ENCODE measurements at places on chromosomes 6 and 20.

- no peak for DNase-seq
Measured at GRCh38 chr6:67630146-67630545, 1004.9 kb upstream of the ADGRB3 start.

GRCh38 chr6:16496210-16496609 is 257.8 kb downstream of the GMPR start:
- no peak for DNase-seq

GRCh38 chr6:45478240-45478639 is 100.5 kb upstream of the SUPT3H start:
- no peak for DNase-seq

DNA sequence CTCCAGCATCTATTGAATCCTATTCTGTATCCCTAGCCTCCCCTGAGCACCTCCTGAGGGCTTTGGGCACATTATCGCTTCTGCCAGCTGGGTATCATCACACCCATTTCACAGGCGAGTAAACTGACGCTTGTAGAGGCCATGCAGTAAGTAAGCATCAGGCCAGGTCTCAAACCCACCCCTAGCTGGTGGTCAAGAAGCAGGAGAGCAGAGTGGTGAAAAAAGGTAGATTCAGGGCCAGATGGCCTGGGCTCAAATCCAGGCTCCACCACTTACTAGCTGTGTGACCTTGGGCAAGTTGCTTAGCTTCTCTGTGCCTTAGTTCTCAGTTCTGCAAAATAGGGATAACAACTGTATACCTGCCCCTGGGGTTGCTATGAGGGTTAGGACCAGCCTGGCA is 19.9 kb downstream of the GRM4 start:
- DNase-seq: no peak

DNA sequence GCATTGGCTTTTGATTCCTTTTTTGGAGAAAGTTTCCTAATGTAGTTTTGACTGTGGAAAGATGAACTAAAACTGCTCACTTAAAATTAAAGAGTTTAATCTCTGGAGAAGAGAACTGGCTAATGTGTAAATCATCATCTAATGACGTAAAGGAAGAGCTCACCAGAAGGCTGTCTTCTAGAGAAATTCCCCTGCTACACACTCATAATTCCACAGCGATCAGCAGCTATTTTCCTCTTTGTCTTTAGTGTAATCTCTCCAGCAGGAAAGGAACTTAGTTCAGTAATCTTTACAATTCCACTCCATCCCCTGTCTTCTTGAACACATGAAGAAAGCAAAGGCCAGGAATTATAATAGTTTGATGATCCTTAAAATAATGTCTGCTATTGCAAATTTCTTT is 15.8 kb downstream of the SPTLC3 start:
- DNase-seq: no peak

- no peak for DNase-seq
Measured at GRCh38 chr6:20365456-20365855, 36.2 kb upstream of the E2F3 start.

DNA sequence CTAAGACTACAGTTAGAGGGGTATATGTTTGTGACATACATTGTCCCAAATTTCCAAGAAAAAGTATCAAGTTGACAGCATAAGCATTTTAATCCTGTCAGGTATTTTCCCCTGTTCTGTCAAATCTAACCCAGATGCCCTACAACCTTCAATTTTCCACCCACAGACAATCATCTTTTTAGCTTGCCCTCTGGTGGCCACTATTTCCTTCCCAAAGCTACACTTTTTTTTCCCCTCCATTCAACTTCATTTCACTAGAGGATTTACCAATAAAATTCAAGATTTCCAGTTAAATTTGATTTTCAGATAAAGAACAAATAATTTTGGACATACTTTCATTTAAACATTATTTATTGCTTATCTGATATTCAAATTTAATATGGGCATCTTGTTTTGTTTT is 286.6 kb downstream of the TENT5A start:
- DNase-seq: no peak

GRCh38 chr6:105204331-105204730 is 24.5 kb upstream of the POPDC3 start:
- DNase-seq: no peak

DNA sequence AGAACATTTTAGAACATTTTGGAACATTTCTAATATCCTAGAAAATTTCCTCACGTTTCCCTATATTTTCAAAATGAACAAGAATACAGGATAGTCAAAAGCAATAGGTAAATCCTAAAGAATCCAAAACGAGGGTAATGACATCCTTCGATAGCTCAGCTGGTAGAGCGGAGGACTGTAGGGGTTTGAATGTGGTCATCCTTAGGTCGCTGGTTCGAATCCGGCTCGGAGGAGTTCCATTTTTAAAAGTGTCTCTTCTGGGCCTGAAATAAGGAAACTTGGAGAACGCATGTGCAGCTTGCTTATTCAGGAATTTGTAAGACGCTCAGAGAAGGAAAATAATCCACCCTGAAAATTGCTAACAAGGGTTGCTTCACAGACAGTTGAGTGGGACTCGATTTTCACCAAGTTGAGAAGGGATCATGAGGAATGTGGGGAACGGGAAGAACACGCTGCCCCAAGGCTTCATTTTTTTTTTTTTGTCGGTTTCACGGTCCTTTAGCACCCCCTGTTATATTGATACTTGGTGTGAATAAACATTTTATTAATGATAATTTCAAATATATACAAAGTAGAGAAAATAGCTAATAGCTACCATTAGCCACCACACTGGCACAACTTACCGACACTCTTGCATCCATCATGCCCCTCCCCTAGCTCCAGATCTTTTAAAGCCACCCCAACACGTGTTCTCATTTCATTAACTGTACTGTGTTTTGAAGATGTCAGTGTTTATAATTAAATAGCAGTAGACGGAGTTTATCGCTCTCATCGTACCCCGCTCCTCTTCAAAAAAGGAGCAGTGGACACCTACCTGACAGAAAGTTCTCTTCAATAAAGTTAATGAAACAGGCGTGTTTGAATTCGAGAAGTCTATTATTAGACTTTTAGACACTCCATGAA is 1.8 kb upstream of the ABT1 start:
- DNase-seq: peak; percentile 26

GRCh38 chr20:22652681-22653588 is 68.6 kb upstream of the FOXA2 start:
- no peak for DNase-seq

DNA sequence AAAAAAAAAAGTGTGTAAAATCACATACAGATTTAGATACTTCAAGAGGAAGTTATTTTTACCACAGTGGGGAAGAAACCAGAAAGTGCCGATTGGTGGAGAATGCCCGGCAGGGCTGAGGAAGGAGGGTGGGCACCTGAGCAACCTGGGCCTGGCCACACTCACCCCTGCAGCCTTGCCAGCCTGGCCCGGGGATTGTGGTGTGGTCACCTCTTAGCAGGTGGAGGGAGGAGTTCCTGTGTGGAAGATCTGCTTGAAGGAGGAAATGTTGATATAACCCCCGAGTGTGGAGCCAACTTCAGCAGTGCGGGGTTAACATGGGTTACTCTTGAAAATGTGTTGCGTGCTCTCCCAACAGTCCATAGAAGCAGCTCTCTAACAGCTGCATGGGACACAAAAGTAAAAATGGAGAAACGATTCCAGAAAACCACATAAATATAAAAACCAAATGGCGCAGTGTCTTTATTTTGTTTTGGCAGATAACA is 14.7 kb downstream of the UST start:
- DNase-seq: peak; percentile 14

DNA sequence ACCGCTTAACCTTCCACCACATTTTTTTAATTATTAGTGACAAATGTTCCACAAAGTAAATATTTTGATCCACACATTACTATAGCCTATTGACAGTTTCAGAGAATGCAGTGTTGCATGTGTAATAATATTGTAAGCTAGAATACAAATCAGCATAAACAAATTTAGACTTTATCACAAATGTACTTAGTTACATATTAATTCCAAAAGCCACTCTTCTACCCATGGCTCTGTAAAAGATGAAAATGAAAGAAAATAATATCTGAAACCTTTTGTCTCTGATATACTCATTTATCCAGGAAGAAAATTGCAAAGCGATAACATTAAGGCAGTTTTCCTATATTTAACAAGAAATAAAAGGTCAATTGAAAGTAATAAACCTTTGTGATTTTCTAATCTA is 954.0 kb upstream of the MAN1A1 start:
- no peak for DNase-seq

GRCh38 chr20:47352332-47353238 is 3.9 kb downstream of the ZMYND8 start:
- DNase-seq: no peak

DNA sequence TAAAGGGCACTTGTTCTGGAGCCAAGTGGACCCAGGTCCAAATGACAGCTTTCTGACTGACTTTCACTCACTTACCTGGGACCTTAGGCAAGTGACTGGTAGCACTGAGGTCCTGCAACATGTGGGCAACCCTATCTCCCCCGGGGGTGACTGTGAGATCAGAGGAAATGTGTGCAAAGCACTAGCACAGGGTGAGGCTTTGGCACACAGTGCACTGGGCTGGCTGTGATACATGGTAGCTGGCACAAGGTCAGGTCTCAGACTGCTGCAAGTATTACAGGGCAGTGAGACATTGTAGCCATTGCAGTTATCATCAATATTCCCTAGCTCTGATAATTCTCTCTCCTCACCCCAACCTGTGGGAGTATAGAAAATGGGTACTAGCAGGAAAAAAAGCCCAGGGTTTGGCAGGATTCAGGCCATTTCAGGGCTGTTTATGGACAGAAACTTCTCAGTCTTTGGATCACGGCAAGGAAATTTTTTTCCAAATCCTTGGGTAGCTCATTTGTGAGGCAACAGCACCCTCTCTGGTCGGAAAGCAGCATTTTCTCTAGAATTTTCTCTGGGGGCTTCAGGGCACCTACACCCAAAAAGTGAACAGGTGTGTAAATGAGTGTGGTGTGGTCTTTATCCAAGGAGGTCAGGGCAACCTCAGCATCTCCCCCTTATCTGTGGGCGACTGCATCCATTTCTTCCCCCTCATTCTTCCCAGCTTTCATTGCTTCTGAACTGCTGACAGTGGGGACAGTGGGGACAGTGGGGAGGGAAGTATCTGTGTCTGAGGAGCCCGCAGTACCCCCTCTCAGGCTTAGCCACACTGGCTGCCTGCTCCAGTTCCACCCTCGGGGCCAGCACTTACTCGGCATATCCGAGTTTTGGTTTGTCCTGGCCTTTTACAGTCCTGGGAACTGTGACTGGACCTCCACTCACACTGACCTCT is 148.7 kb upstream of the PHACTR3 start:
- no peak for DNase-seq

GRCh38 chr6:169095153-169095552 is 158.5 kb downstream of the THBS2 start:
- no peak for DNase-seq

DNA sequence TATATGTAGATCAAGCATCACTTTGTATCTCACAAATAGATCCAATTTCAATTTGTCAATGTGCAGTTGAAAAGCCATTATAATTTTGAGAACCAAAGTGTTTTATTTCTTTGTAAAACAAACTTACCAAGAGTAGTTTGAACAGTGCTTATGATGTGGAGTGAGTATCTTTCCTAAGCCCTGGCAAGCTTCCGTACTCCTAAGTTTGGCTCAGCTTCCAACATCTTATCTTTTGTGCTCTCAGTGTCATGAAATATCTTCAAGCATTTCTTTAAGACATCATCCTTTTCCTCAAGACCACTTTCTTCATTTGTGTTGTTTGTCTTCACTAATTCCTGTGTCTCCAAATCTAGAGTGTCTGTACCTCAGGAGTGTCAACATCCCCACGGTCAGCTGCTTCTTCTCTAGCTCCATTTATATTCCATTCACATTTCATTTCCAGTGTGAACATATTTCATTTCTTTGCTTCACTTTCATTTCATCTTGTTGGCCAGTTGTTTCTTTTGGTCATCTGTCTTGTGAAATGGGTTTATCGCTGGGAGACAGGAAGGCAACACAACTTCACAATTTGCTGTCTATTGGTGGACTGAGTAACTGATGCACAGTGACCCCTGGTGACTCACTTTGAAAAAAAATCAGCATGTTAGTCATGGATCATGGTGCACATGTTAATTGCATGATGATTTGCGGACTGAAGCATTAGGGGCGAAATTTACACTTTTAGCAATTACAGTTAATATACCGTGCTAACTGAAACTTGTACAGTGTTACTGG is 36.9 kb downstream of the SLC24A3 start:
- DNase-seq: no peak

GRCh38 chr6:129517288-129517687 is 192.7 kb downstream of the ARHGAP18 start:
- DNase-seq: no peak

GRCh38 chr20:51022803-51023616 is at the start of gene KCNG1:
KCNG1 (minus strand) TSS chr20:51023107; CDS start chr20:51010338, 12,769 bp downstream.
- peak; percentile 48 for DNase-seq

- no peak for DNase-seq
Measured at GRCh38 chr20:5508044-5508443, 191.3 kb upstream of the PROKR2 start.

- no peak for DNase-seq
Measured at GRCh38 chr6:6712449-6713403, 124.2 kb downstream of the LY86 start.

- no peak for DNase-seq
Measured at GRCh38 chr6:49462599-49462926, 490 bp downstream of the MMUT start.

DNA sequence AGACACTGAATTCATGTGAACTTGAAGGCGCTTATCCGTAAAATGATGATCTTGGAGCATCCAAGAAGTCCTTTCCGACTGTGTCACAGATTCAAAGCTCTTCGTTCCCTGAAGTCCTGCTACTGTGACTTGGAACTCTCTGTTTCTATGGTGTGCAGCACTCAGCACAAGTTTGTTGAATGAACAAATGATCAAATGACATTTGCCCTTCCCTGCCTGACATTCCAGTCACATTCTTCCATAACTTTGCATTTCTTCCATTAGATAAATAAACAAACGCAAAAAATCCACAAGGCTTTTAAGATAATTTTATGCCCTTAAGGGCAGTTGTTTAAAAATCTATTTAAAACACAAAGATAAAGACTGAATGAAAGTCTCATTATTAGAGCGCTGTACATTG is 39.9 kb downstream of the SGK1 start:
- no peak for DNase-seq

DNA sequence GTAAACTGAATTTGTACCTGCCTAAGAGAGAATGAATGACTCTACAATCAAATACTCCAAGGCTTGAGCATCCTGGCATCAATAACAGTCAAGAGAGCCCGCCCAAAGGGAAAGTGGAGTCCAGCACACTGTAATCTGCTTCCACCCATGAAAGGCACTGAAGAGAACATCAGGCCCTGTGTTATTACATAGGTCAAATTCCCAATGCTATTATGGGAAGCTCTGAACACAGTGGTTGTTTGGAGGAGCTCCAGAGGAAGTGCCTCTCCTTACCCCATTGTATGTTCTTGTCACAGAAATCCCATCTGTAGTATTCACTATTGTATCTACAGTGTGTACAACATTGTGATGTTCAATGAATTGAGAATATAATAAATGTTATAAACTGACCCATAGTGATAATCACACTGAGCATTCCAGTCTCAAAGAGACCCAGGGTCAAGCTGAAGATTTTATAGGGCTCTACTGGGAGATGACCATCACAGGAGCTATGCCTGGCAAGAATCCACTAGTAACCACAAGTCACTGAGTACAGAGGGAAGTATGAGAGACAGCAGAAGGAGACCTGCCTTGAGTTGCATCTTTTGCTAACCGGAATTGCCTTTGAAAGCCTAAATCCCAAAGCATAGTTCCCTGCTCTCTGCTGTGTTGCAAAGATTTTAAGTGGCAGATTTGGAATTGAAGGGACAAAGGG is 446.7 kb downstream of the GJA1 start:
- no peak for DNase-seq

- no peak for DNase-seq
Measured at GRCh38 chr6:108120311-108120710, 45.5 kb upstream of the NR2E1 start.

- no peak for DNase-seq
Measured at GRCh38 chr6:77204555-77204954, 258.7 kb downstream of the HTR1B start.

GRCh38 chr6:158041370-158041769 is 59.7 kb downstream of the SYNJ2 start:
- no peak for DNase-seq

Data from stimulated activated CD8-positive, alpha-beta memory T cell treated with anti-CD3 and anti-CD28 coated beads, Interleukin-4, amount 100 ng/mL, for 24 hours (primary cell).